ENCODE measurements at places on chromosomes 1 and 21. TPM values are rescaled to one million over a fixed set of nuclear protein-coding genes. Genes with fewer than 3 reads are reported as not detected.
A peak's percentile ranks its signal among the peaks of the same experiment; 100 is the strongest.

The ZNF593OS gene
- not detected for total RNA-seq

The FCRL2 gene
- total RNA-seq = 0.53 TPM

- no peaks in the 10 kb centered on the region for H3K4me1 ChIP-seq
- H3K27me3 ChIP-seq = no peaks in the 10 kb centered on the region
- H3K4me3 ChIP-seq = no peak overlapping the region
- H3K27ac ChIP-seq = peak overlapping the region; percentile 0
- peak; percentile 71 for DNase-seq
These were observed 19.8 kb upstream of the BOLA1 start for GRCh38 chr1:149879556-149879955.

DNA sequence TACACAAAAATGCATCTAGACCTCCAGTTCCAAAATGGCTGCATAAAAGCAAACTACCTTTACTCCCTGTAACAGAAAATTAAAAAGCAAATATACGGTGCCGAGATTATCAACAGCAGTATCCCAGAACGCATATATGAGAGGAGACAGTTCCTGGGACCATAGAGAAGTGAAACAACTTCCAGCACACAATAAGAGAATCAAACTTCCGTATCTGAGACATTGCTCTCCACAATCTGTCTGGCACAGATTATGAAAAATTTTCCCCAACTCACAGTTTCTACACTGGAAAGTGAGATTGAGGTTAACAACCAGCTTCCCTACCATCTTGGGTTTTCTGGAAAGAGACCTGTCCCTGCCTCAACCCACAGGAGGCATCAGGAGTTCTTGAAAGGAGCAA lies 47.2 kb upstream of the ST6GALNAC3 start:
- no peak for DNase-seq
- H3K4me3 ChIP-seq = no peak overlapping the region
- H3K4me1 ChIP-seq = no peaks in the 10 kb centered on the region
- no peaks in the 10 kb centered on the region for H3K36me3 ChIP-seq
- H3K27me3 ChIP-seq = no peaks in the 10 kb centered on the region

Measured in Peyer's patch (tissue), 4 donors.